Stimulated activated CD8-positive, alpha-beta memory T cell treated with anti-CD3 and anti-CD28 coated beads, Interleukin-7, amount 100 ng/mL, for 1 hour (primary cell): ENCODE measurements at places on chromosomes 3 and 15.

GRCh38 chr3:188137051-188137450 lies 16.9 kb upstream of the LPP start:
- DNase-seq: no peak

DNA sequence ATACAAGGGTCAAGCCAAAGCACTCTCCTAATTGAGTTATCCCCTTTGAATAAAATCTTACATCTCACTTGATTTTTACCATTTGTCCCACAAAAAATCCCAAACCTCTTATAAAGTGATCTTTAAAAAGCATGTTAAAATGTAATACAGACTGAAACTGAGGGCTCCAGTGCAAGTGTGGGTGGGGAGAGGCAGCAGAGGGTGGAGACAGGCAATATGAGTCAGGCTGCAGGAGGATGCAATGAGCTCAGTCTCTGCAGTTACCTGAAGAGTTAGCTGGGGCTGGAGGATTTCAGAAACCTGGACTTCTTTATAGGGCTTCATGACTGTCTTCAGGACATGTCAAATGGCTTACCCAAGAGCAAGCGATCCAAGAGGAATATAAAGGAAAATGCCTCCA lies 14.2 kb upstream of the COLQ start:
- DNase-seq: no peak

DNA sequence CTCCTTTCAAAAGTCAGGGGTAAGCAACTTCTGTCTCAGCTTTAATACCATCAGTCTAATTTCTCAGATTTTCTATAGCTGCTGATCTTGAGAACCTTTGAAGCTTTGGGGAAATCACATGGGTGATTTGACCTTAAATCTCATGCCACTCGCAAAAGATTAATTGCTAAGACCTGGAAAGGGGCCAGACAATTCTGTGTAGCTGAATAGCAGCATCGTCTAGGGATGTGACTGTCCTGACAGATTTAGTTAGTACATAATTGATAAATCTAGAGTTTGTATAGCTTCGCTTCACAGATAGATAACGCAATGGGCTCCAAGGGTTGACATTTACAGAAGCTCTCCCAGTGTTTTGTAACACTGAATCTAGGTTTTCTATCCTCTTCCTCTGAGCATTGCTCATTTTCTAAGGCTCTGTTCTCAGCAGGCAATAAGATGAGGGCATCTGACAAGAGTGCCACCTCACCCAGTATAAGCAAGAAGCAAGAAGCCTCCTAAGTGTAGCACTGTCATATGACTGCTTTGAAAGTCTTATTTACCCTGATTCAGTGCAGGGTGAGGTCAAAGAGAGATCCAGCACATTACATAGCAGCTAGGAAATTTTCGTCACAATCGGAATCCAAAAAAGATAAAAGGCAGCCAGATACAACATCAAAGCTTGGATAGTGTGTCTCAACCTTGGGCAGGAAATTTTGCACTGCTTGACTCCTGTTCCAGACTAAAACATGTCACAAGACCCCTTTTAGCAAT lies 47.7 kb upstream of the DUT start:
- no peak for DNase-seq

DNA sequence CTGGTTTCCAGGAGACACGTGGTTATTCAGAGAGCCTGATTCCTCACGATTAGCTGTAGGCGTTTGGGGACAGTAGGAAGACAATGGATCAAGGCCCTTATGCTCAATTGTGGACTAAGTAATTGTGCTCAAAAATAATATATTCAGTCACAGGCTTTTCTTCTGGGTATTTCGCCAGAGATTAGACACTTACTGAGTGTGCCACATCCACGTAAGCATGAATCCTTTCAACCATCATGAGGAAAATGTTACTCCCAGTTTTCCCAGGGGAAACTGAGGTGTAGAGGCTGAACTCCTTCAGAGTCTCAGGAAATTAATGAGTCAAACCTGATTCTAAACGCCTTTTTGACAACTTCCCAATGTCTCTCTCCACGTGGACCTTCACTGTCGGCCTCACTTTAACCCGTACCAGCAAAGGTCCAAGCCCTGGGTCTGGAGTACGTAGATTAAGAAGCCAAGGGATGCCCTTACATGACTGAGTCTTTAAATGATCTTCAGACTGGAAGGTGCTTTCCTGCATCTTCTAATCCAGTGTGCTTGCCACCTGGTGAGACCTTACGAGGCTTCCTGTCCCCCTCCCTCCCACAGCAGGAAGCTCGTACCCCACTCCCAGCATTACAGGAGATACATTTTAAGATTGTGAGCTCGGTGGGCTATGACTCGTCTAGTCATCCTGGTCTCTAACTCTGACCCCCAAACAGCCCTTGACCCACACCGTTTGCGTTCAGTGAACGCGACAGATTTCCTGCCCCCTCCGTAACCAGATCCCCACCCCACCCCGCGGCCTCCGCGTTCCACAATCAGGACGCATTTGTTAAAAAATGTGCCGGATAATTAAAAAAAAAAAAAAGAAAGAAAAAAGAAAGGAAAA lies 1.7 kb downstream of the PKM start:
- no peak for DNase-seq

- DNase-seq: no peak
Observed at GRCh38 chr3:155457591-155457990, 164.1 kb upstream of the STRIT1 start.

DNA sequence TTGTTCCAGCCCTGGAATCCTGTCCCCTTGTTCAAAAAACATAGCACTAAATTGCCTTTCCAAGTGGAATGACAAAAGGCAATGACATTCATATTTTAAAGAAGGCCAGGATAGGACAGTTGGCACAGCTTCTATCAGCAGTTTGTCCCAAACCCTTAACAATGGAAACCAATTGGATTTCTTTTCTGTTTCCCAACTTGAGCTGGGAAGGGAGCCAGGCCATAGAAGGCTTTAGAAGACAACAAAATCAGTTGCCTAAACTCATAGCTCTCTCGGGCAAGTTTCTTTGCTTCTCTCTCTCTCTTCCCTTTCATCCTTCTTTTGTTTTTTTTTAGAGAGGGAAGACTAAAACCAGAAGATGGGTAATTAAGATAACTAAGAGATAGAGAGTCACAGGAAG lies 227.7 kb upstream of the TPRG1 start:
- DNase-seq: no peak
